ENCODE measurements at places on chromosomes 7 and 10.
A peak's percentile ranks its signal among the peaks of the same experiment; 100 is the strongest.

GRCh38 chr10:48707472-48707871 is 22.8 kb downstream of the WDFY4 start:
- DNase-seq: no peak

- no peak for DNase-seq
Measured at GRCh38 chr7:46169384-46169755, 248.3 kb upstream of the IGFBP3 start.

DNA sequence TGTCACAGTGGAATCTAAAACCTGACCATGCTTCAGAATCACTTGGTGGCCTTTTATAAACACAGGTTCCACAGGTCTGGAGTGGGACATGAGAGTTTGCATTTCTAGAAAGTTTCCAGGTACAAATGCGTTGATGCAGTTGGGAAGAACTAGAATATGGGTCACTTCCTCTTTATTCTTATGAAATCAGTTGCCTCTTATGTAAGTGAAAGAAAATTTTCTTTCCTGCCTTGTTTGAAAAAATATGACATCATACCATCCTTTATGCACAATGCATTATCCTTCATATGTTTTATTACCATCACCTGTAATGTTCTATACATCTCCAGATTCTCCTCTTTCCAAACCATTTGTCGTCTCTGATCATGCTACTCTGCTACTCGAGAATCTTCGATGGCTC is 44.0 kb downstream of the PLXNA4 start:
- no peak for DNase-seq

DNA sequence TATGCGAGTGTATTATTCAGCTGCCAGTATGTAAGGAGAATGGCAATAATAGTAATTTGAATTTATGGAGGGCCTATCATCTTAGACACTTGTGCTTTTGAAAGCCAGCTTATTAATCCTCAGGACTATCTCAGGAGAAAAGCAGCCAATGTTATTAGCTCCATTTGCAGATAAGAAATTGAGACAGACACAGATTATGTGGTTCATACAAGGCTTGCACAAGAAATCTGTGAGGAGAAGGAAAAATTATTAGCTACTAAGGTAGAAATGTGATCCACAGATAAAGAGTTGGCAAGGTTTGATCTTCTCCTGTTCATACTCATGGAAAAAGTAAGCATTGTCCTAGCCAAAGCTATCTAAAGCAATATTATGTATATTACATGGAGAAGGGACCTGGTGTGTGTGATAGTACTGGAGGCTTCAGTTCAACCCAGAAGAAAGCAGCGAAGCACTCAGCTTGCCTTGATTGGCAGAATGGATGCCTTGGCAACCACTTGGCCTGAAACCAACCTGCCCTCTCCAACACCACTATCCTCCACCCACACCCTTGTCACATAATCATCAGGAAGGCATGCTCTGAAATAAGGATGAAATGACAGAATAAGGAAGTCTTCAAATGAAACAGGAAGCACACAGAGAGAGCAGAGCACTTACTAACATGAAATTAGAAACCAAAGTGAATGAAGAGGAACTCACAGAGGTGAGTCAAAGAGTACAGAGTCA is 18.0 kb downstream of the MACC1 start:
- no peak for DNase-seq

DNA sequence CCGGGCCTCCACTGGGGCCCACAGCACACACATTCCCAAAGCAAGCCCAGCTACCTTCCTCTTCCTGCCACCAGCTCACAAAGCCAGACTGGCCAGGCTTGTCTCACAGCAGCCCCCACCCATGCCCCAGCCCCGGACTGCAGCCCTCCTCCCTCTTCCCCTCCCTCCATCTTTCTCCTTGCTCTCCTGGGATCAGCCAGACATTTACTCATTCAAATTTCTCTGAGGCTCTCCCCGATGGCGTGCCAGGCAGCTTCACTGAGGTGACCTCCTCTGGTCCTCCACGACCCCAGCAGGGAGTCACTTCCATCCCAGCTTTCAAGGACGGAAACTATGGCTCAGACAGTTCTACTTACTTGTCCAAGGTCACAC is 187.5 kb downstream of the GRID1 start:
- no peak for DNase-seq

- DNase-seq: peak; percentile 55
Measured at GRCh38 chr10:50990568-50991455, 83.5 kb upstream of the PRKG1 start.

GRCh38 chr7:18290223-18290622 is 205.3 kb upstream of the HDAC9 start:
- no peak for DNase-seq

- DNase-seq: no peak
Measured at GRCh38 chr10:100679327-100679726, 66.1 kb upstream of the PAX2 start.

- DNase-seq: no peak
Measured at GRCh38 chr7:65307651-65308299, 65.9 kb upstream of the ZNF92 start.

DNA sequence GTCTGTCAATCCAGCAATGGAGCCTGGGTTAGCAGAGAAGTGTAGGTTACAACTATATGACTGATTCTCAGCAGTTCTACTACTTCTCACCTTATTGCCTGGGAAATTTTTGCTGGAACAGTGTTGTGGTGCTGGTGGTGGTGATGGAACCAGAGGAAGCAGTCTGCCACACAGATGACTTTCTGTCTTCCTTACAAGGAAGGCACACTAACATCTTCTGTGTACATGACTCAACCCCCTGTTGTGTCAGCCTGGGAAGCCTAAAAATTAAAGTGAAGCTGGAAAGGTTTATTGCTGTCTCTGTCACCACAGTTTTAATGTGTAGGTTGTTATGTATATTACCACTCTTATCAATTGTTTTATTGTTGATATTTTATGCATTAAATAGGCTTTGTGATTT is 40.3 kb downstream of the ANKRD7 start:
- no peak for DNase-seq

DNA sequence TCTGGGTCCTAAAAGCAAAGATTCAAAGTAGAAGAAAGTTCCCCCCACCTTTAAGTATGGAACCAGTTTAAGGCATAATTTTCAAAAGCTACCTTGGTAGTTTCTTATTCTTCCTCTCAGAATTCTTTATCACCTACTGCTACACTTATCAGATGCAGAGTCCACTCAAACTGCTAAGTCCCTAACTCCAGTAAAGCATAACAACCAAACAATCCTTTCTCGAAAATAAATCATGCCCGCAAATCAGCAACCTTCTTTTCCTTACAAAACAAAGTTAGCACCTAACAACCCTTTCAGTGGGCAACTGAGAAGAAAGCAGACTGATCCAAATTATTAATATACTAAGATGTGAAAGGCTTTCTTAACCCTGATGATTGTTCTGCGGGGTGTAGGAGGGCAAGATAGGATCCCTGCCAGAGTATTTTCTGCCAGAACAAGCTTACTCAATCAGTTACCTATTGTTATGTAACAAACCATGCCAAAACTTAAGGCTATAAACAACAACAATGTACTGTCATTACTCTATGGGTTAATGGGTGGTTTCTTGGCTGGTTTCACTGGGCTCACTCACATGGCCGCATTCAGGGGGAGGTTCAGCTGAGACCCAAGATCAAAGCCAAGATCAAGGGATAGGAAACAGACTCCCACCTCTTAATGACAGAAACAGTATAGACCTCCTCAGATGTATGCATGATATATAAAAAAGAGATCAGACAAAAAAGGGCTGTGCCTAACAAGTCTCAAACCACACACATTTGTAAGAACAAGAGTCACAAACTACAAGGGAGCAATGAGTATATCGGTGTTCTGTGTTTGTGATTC is 42.0 kb downstream of the CCDC6 start:
- no peak for DNase-seq

- no peak for DNase-seq
Measured at GRCh38 chr10:95168694-95169093, 25.3 kb upstream of the ACSM6 start.

DNA sequence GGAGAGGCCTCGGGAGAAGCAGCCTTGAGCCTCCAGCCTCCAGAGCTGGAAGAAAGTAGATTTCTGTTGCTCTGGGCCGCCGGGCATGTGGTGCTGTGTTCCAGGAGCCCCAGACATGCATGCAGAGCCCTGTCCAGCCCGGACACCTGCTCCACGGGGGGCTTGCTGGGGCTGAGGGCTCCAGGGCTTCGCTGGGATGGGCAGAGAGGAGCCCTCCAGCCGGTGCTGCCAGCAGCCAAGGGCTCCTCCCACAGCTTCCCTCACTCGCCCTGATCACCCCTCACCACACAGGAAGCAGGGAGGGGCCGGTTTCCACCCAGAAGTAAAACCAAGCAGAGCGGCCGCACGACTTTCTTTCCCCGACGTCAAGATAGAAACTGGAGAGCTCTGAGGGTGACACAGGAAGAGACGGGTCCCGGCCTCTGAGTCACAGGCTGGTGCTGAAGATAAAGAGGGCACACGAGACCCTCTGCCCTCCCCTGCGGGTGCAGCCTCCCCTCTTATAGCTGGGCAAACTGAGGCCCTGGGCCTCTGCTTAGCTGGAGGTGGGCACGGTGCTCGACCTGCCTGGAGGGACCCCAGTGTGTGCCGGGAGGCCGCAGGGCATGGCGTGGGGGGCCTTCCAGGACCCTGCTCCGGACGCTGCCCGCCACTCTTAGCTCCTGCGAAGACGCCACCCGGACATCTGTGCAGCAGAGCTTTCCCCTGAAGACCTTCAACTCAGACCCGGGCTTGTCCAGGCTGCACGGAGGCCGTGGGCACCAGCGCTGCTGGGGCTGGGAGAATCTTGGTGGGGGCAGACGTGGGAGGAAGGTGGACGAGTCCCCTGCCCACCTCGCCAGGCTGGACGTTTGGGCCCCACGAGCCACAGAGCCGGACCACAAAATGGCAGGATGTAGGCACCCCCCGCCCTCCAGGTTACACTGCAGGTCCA is 31.1 kb downstream of the ADAP1 start:
- DNase-seq: no peak

GRCh38 chr10:132294561-132295318 is 13.0 kb downstream of the STK32C start:
- no peak for DNase-seq

GRCh38 chr10:62076891-62077290 is 175.4 kb downstream of the ARID5B start:
- peak; percentile 52 for DNase-seq

- peak; percentile 47 for DNase-seq
Measured at GRCh38 chr7:81484261-81484660, 285.6 kb downstream of the HGF start.

DNA sequence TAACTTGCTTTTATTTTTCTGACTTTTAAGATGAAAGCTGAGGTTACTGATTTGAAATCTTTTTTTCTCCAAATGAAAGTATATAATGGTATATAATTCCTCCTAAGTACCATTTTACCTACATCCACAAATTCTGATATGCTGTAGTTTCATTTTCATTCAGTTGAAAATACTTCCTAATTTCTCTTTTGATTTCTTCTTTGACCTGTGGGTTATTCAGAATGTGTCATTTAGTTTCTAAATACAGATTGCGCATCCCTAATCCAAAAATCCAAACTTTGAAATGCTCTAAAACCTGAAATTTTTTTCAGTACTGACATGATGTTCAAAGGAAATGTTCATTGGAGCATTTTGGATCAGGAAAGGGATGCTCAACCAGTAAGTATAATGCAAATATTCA is 168.7 kb downstream of the CELF2 start:
- DNase-seq: no peak

- no peak for DNase-seq
Measured at GRCh38 chr10:121449482-121449924, 148.7 kb downstream of the FGFR2 start.

DNA sequence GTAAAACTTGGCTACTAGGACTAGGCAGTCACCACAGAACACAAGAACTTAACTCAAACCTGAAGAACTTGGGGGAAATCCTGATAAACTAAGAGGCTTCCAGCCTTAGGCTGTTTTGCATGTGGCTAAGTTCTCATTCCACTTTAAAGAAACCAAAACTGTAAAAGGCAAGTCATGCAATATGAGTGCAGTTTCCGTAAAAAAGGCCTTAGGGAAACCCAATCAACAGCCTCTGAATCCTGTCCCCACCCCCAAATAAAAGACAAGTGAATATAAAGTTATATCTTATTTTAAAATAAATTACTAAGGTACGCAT is 95.1 kb downstream of the USP6NL start:
- DNase-seq: no peak

GRCh38 chr10:88892222-88892967 is 12.3 kb downstream of the STAMBPL1 start:
- no peak for DNase-seq

DNA sequence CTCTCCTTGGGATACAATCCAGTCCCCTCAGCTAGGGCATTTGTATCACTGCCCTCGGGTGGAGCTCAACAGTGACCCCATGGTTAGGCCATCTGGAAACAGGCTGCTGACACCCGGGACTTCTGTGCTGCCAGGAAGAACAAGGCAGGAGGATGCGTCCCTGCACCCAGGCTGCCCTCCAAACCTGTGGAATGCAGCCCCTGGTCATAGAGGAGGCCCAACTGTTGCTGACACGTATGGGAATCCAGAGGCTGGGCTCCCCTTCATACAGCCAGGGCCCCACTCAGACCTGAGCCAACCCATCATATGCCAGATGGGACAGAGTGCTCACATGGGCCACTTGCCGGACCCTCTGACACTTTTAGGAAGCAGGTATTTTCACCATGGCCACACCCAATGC is 45.5 kb upstream of the SRGN start:
- DNase-seq: no peak

DNA sequence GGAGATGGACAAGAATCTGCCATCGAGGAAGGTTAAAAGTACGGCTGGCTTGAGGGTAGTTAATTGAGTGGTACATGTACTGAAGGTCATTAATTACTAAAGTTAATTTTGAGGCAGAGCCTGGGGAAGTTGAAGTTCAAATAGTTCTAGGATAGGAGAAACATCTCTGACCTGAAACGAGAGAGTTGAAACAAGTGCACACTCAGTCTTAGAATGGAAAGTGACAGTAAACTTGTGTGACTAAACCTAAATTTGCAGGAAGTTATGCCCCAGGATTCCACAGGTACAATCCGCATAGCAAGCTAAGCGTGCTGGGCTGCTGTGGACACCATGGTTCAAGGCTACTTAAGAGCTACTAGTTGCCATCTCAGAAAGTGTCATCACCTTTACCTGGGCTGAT is 209.9 kb downstream of the CHCHD3 start:
- DNase-seq: no peak

GRCh38 chr7:152527610-152528032 is 91.8 kb upstream of the KMT2C start:
- DNase-seq: no peak

- DNase-seq: no peak
Measured at GRCh38 chr7:12801107-12801506, 113.7 kb downstream of the ARL4A start.

DNA sequence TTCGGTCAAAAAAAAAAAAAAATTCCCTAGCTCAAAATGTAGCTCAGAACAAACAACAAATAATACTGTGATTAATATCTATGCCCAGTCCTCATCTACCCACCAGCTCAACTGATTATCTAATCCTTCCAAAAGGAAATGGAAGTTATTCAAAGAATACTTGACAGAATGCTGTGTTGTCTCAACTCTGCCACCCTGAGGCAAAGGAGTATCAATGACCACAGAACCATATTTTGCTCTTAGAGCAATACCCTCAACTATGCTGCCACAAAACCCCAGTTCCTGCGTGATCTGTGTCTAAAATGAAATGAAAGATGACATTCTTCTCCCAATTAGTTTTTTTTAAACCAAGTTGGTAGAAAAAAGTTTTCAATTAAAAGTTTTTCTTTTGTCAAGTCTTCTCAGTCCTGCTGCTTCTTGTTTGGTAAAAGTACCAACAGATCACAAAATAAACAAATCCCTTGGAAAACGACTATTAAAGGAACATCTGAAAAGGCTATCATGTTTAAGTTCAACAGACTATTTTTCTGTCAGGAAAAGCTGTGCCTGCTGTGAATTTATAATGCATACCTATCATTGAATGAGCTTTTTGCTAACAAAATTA is 21.6 kb downstream of the RBM28 start:
- DNase-seq: no peak
